ENCODE measurements at places on chromosomes 11 and 22. TPM values are rescaled to one million over a fixed set of nuclear protein-coding genes. Genes with fewer than 3 reads are reported as not detected.

DNA sequence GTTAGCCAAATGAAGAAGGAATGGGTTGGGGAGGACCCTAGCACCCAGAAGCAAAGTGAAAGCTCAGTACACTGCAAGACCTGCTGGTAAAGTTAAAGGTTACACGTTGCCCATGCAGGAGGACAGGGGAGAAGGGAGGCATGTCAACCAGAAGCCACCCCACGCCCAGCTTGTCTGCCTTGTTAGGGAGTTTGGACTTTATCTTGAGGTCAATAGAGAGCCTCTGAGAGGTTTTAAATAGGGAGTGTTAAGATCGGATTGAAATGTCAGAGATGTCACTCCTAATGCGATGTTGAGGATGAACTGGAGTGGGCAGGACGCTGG, 18.7 kb upstream of the PEX26 start:
- no peak for DNase-seq

DNA sequence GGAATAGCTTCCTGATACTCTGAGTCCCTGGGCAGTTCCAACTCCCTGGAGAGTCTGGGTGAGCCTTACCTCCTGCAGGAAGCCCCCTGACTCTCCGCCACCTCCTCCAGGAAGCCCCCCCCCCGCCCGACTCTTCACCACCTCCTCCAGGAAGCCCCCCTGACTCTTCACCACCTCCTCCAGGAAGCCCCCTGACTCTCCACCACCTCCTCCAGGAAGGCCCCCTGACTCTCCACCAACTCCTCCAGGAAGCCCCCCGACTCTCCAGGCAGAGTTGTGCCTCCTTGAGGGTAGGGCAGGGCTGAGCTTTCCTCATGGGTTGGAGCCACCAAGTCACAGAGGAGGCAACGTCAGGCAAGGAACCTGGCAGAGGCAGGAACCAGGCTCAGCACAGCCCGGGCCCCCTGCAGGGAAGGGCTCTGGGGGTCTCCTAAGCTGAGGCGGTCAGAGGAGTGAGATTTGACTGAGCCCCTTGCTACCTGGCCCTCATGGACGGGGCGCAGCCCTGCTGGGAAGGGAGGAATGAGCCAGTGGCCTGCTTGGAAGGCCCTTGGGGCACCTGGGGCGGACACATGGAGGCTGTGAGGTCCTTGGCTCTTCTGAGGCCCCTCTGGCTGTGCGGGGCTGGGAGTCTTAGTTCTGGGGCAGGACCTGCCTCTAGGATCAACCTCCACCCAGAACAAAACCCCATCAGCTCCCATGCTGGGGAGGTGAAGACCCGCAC, 18.1 kb downstream of the MRGPRG start:
- DNase-seq = no peak

DNA sequence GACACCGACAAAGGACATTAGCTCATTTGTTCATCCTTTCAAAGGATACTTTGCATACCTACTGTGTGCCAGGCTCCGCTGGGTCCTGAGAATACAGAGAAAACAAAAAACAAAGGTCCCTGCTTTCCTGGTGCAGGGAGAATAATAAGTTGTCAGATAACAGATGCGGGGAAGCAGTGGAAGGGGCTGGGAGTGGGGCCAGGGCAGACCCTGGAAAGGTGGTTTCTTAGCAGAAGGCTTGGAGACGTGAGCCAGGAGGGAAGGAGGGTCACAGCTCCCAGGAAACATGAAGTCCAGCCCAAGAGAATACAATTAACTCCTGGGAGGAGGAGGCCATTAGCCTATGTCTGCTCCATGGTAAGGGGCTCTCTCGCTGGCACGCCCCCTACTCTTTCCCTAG, 9.8 kb upstream of the ANO1 start:
- DNase-seq = no peak

DNA sequence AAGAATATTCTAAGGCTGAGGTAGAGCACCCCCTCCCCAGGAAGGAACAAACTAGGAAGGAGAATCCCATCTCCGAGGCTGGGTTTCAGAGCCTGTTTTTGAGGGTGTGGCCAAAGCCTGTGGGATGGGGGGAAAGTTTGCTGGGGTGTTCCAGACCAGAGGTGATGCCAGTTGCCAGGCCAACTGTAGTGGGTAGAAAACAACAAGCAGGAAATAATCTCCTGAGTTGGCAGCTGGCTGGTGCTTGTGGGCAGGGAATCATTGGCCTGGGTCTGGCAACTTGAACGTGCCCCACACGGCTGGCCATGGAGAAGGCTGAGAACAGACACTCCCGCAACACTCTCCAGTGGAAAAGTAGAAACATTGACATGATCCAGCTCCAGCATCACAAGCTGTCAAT, 385.6 kb downstream of the ETS1 start:
- no peak for DNase-seq

Gene HSCB
- polyA plus RNA-seq = 17.3 TPM

Gene NPTXR
- 4.9 TPM for polyA plus RNA-seq

Gene OR52M1
- not detected for polyA plus RNA-seq

Gene DEFB131B
- not detected for polyA plus RNA-seq

Gene ZBTB16
- polyA plus RNA-seq = 5.3 TPM
